ENCODE measurements at places on chromosomes 12 and 14.

GRCh38 chr14:77000340-77001270 lies 27.9 kb downstream of the IRF2BPL start:
- DNase-seq = no peak
- no peak overlapping the region for H3K27ac ChIP-seq

GRCh38 chr12:108578264-108578663 lies 15.9 kb downstream of the ISCU start:
- H3K27me3 ChIP-seq = no peaks in the 10 kb centered on the region
- H3K27ac ChIP-seq = no peak overlapping the region
- no peaks in the 10 kb centered on the region for H3K36me3 ChIP-seq
- no peak for DNase-seq

DNA sequence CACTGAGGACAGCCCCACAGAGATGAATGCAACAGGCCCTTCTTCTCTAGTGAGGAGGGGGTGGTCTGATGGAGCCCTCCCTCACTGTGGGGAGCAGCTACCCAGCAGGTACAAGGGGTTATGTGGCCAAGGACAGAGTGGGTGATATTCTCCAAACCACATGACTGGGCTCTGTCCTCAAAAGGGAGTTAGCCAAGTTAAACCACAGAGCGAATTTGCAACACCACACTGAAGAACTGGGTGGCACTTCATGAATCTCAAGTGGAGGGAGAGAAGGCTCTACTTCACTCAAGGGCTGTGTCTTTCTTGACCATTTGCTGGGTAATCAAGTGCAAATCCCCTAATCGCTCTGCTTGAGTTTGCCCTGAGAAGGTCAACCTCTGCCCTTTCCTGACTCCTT lies 12.5 kb downstream of the GPR68 start:
- peaks cover 76% of the 10 kb centered on the region for H3K4me1 ChIP-seq
- H3K36me3 ChIP-seq = peaks cover 31% of the 10 kb centered on the region
- no peak overlapping the region for H3K4me3 ChIP-seq

- no peak overlapping the region for H3K27ac ChIP-seq
- H3K4me3 ChIP-seq = no peak overlapping the region
- DNase-seq = no peak
- no peaks in the 10 kb centered on the region for H3K4me1 ChIP-seq
- no peaks in the 10 kb centered on the region for H3K27me3 ChIP-seq
- no peaks in the 10 kb centered on the region for H3K36me3 ChIP-seq
These were observed 278.1 kb upstream of the LMO3 start for GRCh38 chr12:16884056-16884455.

DNA sequence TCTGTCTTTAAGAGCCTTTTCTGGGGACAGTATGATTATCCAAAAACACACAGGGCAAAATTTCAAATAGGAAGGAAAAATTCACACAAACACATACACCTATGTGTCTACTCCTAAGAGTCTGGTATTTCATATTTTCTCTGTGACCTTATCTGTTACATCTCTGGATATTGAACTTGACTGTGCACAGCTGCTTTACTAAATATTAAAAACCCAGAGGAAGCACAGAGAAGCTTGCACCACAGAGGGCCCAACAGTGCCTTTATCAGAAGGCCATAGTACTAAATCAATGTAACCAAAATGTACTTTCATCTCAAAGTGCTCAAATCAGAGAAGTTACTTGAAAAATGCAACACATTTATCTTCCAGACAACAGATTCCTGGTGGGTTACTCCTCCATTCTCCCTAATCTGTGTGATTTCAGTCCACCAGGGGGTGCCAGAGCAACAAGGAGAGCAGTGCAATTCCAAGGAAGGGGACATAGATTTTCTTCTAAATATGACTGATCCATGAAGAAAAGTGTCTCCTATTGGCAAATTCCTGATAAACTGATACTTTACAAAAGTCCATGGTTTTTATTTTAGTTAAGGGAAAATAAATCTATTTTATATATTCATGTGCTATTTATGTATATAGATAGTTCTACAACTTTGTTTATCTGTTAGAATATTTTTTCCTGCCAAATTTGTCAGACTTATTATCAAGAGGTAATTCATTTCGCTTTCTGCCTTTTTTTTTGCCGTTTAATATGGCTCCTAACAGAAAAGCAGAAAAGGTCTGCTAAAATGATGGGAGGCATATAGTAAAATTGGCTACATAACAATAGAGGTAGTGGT lies 617.6 kb downstream of the LRFN5 start:
- no peak overlapping the region for H3K27ac ChIP-seq
- no peaks in the 10 kb centered on the region for H3K36me3 ChIP-seq
- DNase-seq = peak; percentile 26

DNA sequence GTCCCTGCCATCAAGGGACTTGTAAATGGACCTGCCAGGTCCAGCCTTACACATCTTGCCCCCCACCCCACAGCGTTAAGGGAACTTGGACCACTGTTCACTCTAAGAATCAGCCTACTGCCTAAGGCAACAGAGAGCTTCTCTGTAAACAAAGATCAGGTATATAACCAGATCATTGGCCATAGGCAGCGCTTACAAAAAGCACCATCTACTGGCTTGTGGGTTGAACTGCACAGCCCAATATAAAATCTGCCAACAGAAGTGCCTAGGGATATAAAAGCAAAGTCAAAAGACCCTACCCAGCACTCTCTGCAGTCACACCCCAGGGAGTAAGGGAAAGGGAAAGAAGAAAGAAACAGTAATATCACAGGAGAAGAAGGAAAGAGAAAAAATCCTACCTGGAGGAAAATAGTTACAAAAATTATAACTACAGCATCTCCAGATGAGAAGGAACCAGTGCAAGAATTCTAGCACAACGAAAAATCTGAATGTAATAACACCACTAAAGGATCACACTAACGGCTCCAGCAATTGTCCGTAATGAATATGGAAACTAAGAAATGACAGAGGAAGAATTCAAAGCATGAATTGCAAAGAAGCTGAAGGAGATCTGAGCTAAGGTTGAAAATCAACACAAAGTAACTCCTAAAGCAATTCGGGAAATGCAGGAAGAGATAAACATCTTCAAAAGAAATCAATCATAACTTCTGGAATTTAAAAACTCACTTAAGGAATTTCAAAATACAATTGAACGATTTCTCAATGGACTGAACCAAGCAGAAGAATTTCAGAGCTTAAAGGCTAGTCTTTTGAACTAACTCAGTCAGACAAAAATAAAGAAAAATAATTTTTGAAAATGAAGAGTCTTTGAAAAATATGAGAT lies 95.2 kb upstream of the PCED1B start:
- no peak overlapping the region for H3K4me3 ChIP-seq
- peaks cover 16% of the 10 kb centered on the region for H3K27me3 ChIP-seq
- H3K36me3 ChIP-seq = no peaks in the 10 kb centered on the region
- no peak overlapping the region for H3K27ac ChIP-seq

DNA sequence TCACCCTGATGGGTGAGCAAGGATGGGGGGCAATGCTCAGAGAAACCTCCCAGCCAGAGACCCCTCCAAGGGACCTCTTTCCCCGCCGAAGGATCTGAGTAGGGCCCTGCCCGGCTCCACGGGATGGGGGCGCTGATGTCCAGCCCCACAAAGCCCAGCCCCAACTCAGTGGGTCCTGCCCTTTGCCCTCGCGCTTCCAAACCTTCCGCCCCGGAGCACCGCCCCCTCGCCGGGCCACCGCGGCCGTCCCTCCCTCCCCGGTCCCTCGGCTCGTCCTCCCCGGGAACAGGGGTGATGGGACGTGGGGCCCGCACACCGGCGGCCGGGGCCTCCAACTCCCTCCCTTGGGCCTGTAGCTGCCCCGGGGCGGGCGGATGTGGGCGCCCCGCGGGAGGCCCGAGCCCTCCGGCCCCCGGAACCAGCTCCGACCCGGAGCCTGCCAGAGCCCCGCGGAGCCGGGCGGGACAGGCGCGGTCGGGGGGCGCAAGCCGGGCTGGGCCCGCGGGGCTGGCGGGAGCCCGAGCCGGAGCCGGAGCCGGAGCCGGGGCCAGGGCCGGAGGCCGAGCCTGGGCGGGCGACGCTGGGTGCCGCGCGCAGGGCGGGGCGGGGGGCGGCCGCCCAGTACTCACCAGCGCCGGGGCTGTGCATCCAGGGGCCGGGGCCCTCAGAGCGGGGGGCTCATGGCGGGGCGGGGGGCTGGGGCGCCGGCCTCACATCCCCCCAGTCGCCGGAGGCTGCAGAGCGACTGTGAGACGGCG lies 386 bp downstream of the HDAC7 start:
- no peaks in the 10 kb centered on the region for H3K27me3 ChIP-seq
- peaks cover 43% of the 10 kb centered on the region for H3K36me3 ChIP-seq
- H3K27ac ChIP-seq = peak overlapping the region; percentile 99
- peaks cover 68% of the 10 kb centered on the region for H3K4me1 ChIP-seq
- DNase-seq = peak; percentile 74
- peak overlapping the region; percentile 94 for H3K4me3 ChIP-seq

- H3K27ac ChIP-seq = no peak overlapping the region
- peaks cover 6% of the 10 kb centered on the region for H3K36me3 ChIP-seq
- DNase-seq = no peak
- H3K4me3 ChIP-seq = no peak overlapping the region
- peaks cover 18% of the 10 kb centered on the region for H3K27me3 ChIP-seq
- peaks cover 20% of the 10 kb centered on the region for H3K4me1 ChIP-seq
These were observed 6.5 kb downstream of the USP44 start for GRCh38 chr12:95544756-95545155.

DNA sequence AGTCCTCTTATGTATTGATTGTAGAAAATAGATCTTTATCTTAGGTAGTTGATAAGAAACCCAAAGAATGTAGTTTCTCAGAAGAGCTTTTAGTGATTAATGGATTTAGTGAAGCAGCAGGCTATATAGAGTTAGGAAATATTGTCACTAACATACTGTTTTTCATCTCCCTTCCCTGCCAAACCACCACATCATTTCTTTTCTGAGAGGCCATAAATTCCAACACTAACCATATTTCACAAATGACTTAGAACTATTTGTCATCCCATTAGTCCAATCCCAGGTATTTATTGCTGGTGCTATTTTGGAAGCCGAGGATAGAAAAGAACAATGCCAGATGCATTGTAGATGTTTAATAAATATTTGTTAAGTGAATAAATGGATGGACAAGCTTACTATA lies 185.7 kb downstream of the KICS2 start:
- H3K4me3 ChIP-seq = no peak overlapping the region
- no peak overlapping the region for H3K27ac ChIP-seq
- DNase-seq = no peak
- H3K27me3 ChIP-seq = no peaks in the 10 kb centered on the region

GRCh38 chr12:95396849-95397468 lies 77.0 kb upstream of the METAP2 start:
- peaks cover 29% of the 10 kb centered on the region for H3K27me3 ChIP-seq
- no peak overlapping the region for H3K4me3 ChIP-seq
- H3K36me3 ChIP-seq = peaks cover 2% of the 10 kb centered on the region
- peak overlapping the region; percentile 57 for H3K27ac ChIP-seq
- peaks cover 14% of the 10 kb centered on the region for H3K4me1 ChIP-seq

GRCh38 chr12:45934956-45935355 lies 55.4 kb downstream of the SCAF11 start:
- no peaks in the 10 kb centered on the region for H3K27me3 ChIP-seq
- peaks cover 21% of the 10 kb centered on the region for H3K36me3 ChIP-seq
- peak overlapping the region; percentile 28 for H3K27ac ChIP-seq
- H3K4me1 ChIP-seq = peaks cover 12% of the 10 kb centered on the region

DNA sequence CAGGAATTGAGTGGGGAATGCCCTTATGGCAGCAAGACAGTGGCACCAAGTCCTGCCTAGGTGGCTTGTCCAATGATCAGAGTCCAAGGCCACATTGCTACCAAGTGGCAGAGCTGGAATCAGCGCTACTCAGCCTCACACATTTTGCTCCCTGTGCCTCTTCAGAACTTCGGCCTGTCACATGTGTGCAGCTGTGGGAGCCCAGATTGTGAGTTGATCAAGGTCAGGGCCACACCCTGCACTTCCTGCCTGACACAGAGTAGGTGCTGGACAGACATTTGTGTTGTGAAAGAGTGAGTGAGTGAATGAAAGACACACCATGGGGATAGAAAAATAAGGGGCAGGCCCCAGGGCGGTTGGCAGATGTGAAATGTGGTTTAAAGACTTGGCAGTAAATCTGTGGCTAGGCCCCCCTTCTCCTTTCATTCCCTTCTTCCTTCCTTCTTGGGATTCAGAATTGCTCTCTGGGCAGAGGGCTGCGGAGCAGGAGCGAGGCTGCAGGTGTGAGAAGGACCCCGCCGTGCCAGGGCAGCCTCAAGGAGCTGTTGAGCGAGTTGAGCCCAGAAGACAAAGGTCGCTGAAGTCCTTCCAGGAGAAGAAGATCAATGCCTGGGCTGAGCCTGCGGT lies 83.5 kb downstream of the SLC25A47 start:
- H3K27me3 ChIP-seq = no peaks in the 10 kb centered on the region
- no peak overlapping the region for H3K4me3 ChIP-seq
- no peaks in the 10 kb centered on the region for H3K36me3 ChIP-seq
- H3K27ac ChIP-seq = no peak overlapping the region

Measured in activated CD4-positive, alpha-beta memory T cell treated with anti-CD3 and anti-CD28 coated beads for 36 hours (primary cell).